ENCODE measurements at places on chromosomes 7 and 10.
A peak's percentile ranks its signal among the peaks of the same experiment; 100 is the strongest.

- DNase-seq: no peak
Measured at GRCh38 chr7:50661345-50662040, 96.3 kb upstream of the DDC start.

DNA sequence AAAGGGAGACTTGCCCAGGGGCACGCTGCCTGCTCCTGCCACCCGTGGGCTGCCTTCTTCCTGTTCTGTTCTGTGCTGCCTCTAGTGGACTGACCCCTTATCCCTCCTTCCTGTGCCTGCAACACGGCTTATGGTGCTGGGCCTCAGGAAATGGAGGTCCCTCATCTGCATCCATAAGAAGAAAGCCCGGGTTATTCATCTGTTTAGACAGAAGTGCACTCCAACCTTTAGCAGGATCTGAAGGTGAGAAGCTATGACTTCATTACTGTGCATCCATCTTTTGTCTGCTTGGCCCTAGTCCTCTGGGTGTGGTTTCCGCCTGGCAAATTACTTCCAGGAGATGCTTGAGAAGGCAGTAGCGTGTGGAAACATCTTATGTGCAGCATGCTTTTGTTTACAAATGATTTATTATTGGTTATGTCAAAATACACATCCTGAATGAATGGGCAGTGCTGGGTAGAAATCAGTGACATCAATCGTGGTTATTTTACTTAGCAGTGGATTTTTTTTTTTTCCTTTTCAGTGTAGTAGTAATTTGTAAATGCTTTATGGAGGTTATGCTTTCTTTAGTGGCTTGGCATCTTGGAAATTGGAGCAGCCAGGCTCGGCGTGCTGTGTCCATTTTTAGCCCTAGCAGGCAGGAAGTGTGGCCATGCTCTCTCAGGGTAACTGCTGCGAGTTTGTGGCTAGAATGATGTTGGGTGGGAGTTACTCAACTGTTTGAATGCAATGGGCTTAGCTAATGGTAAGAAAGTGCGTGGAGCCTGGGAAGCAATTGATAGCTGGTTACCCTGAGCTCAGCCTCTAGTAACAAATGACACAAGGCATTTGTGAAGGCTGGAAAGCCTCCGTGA lies 12.7 kb downstream of the PTPRE start:
- DNase-seq: no peak

- DNase-seq: no peak
Measured at GRCh38 chr7:147519062-147519461, 1071.5 kb upstream of the C7orf33 start.

DNA sequence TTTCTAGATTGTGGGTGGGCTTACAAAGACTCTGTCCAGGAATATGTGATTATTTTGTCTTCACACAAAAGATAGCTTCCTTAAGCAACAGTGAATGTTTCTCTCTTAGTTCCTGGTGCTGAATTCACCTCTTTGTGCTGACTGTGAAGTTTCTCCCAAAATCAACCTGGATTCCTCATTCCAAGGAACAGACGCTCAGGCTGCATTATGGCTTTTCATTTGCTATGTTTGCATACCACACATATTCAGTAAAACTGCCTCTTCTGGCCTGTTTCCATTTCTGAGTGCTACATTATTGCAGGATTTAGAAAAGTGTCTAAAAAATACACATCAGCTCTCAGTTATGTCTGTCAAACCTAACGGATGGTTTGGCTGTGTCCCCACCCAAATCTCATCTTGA lies 21.5 kb downstream of the MACROH2A2 start:
- no peak for DNase-seq

DNA sequence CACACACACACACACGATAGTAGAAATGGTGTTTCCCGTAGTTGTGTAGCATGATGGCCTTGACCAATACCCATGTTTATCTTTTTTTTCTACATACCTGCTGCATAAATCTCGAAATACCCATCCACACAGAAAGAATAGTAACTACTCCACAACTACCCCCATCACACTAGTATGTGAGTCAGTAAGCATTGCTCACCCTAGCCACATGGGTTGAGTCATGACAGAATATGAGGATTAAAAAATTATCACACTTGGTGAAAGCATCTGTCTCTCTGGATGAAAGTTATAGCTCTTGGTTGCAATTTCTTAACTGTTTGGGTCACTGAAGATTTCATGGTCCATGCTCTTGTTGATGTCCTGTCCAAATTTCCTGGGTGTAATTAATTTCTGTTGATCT lies 103.4 kb upstream of the MDFIC start:
- DNase-seq: no peak

DNA sequence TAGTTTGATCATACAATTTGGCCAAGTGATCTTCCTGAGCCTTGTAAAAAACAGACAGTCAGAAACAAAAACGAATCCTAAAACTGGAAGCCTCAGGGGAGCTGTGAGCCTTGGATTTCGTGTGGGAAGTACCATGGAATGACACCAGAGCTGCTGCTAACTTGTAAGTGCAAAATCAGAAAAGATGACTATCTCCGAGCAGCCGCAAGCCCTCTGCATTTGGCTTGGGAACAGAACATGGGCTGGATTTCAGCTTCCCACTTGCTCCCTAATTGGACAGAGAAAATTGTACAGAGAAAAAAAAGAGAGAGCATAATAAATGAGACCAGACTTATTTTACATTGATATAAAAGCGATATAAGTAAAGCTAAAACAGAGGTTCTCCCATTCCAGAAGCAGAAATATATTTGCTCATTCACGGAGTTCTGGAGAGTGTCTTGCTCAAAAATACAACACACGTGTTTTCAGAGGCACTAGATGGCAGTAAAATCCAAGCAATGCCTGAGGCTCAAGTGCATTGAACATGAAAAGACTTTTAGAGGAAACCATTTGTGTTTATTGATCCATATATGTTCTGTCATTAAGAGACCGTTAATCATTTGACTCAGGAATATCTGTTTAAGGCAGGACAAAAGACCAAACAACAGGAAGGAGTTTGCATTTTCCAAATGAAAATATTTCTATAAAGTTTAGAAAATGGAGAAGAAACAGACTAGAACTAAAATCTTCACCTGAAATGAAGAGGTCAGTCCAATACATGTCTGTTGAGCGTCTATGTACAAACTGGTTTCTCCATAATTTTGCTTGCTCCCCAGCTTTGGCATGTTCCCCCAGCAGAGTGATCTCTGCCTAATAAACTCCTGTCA lies 78.3 kb upstream of the SLC26A5 start:
- DNase-seq: peak; percentile 32

GRCh38 chr10:92081641-92082040 lies 158.1 kb downstream of the BTAF1 start:
- DNase-seq: no peak

DNA sequence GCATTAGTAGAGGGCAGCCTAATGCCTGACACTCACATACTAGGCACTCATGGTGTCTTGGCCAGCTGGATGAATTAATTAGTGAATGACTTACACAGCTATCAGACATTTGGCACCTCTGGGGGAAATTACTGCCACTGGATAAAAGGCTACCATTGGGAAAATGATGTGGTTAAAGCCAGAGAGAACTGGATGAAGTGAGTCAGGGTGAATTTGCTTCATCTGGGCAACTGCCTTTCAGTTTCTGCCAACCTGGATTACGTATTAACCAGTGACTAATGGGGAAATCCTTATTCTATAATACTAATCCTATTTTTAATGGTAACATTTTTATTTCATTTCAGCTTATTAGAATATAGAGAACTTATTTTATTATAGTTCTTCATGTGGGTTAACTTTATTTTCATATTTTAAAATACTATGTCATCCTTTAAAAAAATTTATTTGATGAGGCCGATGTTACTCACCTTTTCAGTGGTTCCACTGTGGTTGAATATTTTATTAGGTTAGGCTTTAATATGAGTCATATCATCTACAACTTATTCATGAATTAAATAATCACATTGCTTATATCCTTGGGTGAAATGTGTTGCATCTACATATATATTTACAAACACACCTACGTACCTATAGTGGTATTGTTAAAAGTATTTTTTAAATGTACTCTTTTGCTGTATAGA lies 85.6 kb upstream of the CAPZA2 start:
- no peak for DNase-seq

DNA sequence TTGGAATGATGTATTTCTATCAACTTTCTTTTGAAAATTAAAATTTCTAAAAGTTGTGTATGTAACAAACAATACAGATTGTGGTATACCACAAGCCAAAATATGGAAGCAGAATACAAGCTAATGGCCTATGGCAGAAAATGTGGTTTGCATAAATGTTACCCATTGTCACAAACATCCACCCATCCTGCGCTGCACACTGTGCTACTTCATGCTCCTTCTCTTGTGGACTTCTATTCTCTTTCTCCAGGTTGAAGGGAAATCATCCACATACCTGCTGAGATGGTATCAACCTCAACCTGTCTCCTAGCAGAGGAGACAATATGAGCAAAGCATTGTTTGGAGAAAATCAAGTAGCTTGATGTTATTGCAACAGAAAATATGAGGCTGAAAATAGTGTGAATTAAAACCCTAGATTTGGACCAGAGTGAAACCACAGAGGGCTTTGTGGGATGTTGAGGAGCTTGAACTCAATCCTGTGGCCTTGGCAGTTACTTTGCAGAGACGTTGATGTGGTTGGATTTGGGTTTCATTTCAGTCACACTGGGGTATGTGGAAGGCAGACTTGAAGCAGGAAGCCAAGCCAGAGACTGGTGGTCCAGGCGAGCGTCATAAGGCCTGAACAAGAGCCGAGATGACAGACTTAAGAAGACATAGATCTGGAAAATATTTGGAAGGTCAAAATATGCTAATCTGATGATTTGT lies 63.8 kb downstream of the ICA1 start:
- DNase-seq: no peak

DNA sequence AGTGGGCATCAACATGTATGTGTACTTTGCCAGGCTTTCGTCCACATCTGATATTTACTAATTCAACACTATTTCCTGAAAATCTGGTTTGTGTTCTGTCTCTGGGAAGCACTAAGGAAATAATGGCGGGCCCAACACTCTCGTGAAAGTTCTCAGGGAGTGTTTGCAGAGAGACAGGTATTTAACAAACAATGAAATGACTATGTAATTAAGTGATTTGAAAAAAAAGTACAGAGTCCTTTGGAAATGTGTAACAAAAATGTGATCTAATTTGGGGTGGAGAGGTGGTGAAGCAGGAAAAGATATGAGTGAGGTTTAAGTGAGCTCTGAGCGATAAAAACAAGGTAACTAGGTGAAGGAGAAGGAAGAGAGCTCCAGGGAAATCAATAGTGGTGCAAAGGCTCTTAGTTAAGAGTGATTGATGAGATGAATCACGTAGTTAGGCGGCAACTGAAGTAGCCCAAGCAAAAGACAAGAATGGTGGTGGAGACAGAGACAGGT lies 95.3 kb upstream of the DNAJB12 start:
- DNase-seq: no peak

DNA sequence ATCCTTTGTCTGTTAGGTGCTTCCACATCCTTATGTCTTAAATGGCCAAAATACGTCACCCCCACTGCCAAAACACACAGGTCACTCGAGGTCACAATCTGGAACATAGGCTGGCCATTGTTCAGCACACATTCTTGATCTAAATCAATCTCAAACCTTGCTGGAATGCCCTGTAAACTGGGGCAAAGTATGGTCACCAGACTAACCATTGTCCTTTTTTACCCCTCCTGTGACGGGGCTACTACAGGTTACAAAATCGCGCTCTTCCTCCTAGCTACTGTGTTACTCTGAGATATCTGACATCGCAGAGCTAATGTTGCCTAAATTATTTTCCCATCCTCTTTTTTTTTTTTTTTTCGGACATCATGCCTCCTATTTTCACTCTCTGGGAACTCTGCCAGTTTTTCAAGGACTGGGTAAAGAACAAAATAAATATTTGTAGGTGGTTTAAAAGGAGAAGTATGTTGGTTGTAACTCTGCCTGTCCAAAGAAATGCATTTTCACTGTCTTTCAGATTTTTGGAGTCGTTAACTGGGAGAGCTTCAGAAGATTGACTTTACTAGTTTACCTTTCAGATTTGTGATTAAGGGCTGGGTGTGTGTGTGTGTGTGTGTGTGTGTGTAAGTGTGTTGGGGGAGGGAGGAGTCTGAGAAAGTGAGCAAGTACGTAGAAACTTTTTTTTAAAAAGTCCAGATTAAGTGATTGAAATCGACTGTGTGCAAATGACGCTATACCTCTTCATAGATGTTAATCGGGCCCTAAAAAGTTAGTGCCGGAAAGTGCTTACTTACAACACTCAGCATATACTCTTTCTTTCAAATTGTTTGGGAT lies 942 bp upstream of the KIAA1217 start:
- DNase-seq: no peak

All from SHP77 (cell line).